ENCODE measurements at places on chromosomes 12 and 14. TPM values are rescaled to one million over a fixed set of nuclear protein-coding genes. Genes with fewer than 3 reads are reported as not detected.

DNA sequence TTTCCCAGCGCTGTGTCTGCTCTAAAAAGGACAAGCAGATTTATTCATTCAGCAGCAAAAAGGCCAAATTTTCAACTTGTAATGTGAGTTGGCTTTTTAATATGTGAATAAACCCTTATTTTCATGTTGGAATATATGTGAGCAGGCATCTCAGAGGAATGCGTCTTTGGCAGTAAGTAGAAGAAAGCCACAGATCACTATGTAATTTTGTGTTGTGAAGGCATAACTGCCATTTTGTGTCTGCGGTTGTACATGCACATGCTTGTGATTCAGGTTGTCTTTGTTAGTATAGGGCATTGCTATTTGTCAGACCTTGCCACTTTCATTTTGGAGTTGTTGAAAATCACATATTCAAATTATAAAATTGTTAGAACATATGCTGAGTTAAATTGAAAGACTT lies 398.8 kb upstream of the RGS6 start:
- no peak for DNase-seq

- no peak for DNase-seq
Measured at GRCh38 chr14:22510527-22511110, 78.4 kb downstream of the DAD1 start.

- DNase-seq, result no peak
Measured at GRCh38 chr12:3487027-3487426, 4.0 kb upstream of the PRMT8 start.

- DNase-seq, result no peak
Measured at GRCh38 chr14:71384007-71384845, 477.0 kb downstream of the PCNX1 start.

HVCN1 gene
- total RNA-seq, result 29.2 TPM

Data from lower lobe of right lung (tissue), 2 donors.